RPMI7951 (cell line): ENCODE measurements at places on chromosomes 4 and X.

GRCh38 chrX:151711787-151712186, 4.0 kb upstream of the FATE1 start:
- no peak for DNase-seq

DNA sequence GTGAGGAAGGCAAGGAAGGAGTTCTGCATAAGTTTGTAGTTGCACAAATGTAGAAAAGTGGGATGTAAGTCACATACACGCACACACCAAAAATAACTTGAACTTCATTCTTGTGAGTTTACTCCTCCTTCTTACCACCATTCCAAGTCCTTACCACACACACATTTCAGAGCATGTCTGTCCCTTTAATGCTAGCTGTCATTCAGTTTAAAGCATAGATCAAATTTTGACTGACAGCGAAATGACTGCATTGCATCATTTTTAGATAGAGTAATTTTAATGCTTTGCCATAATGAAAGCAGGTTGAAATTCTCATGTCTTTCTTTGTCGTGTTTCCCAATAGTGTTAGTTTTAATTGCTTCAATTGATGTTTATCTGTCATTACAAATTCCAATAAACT, 629.6 kb upstream of the HTR2C start:
- DNase-seq: no peak

GRCh38 chr4:137307806-137308205, 224.5 kb downstream of the PCDH18 start:
- DNase-seq: peak; percentile 51

- no peak for DNase-seq
Observed at GRCh38 chr4:123417813-123418212, 21.2 kb downstream of the SPRY1 start.

DNA sequence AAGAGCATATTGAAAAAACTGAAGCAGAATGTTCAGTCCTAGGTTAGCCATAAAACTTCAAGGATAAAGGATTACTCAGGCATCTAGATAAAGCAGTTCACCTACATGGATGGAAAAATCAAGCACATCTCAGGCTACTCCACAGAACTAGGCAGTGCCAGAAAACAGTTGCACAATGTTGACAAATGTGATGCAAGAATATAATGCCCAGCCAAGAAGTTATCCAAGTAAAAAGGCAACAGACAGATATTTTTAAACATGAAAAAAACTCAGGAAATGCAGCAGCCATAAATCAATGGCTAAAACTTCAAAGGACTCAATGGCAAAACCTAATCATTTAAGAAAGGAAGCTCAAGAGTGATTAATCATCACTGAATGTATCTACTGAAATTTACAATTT, 456.0 kb upstream of the FAM241A start:
- peak; percentile 13 for DNase-seq

GRCh38 chr4:11116940-11117339, 311.8 kb downstream of the HS3ST1 start:
- DNase-seq: no peak

DNA sequence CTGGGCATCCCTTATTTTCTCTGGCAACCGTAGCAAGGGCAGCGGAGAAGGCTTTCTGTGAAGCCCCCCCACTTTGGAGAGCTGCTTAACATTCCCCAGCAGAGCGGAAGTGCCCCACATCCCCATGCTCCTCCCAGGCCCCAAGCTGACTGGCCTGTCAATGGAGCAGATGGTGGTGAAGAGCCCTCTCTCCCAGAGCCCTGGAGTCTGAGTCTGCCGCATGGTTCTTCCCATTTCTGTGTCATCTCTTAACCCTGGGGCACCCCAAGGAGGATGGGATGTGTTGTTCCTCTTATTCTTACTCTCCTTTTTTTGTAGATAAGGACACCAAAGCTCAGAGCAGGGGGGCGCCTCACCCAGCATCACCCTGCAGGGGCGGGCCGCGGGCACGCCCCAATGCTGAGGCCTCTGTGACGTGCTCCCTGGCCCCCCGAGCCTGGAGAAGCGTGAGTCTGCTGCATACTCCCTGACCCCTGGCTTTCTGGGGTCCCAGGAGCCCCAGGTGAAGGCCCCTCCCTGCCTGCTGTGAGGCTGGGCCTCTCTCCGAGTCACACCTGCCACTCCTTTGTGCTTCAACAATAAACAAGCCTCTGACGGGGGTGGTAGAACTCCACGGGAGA, 35.9 kb downstream of the ADRA2C start:
- no peak for DNase-seq

GRCh38 chr4:159248384-159249178, 145.7 kb downstream of the RAPGEF2 start:
- peak; percentile 55 for DNase-seq

GRCh38 chrX:27860337-27860736, 52.5 kb downstream of the MAGEB10 start:
- no peak for DNase-seq

GRCh38 chr4:101122019-101122418, 225.3 kb downstream of the PPP3CA start:
- DNase-seq: no peak

GRCh38 chrX:12065251-12065650, 73.0 kb upstream of the FRMPD4 start:
- peak; percentile 42 for DNase-seq

- DNase-seq: peak; percentile 68
Observed at GRCh38 chr4:129095811-129096454, at the start of gene C4orf33. C4orf33 (plus strand) TSS chr4:129096152; CDS start chr4:129102611, 6,459 bp downstream.

DNA sequence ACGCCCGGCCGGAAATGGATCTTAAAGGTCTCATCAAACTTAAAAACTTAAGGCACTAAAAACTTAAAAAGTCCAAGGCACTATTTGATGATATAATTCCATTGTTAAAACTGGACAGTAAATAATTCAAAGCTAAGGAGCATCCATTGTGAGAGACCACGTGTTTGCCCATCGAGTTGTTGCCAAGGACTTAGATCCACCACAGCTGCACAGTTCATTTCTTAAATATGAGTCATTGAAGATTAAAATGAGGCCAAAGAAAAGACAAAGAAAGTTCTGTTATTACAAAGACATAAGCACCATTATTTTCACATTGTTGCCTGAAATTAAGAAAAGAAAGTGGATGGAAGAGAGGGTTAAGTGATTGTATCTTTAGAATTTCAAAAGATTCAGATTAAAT, 411.5 kb upstream of the FTHL17 start:
- DNase-seq: peak; percentile 66

DNA sequence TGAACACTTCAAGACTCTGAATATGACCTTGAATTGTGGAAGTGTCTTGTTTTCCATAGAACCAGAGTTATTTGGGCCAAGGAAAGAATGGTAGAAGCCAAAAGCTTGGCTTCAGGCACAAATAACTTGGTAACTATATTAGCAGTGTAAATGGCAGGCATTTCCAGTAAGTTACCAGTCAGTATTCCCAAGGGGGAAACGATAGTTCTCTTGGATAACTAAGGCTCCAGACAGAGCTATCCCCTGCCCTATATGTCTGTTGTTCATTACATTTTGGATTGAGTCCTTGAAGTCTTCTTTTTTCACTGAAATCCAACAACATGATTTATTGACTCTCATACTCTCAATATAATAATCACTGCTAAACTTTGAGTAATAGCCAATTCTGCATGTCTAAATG, 364.1 kb downstream of the MAGEB5 start:
- DNase-seq: no peak

DNA sequence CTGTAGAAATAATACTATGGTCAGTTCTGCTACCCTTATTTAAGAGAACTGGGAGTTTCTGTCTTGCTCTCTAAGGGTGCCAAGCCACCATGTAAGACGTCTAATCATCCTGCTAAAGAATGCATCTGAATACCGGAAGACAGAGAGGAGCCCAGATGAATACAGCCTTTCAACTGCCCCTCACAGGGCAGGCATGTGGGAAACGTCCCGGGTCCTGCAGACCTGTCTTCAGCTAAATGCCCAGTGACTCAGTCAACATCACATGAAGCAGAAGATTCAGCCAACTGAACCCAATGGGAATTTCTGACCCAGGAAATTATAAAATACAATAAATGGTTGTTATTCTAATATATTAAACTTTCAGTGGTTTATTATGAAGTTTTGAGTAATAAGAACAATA, 2141.0 kb upstream of the AGA start:
- DNase-seq: no peak

DNA sequence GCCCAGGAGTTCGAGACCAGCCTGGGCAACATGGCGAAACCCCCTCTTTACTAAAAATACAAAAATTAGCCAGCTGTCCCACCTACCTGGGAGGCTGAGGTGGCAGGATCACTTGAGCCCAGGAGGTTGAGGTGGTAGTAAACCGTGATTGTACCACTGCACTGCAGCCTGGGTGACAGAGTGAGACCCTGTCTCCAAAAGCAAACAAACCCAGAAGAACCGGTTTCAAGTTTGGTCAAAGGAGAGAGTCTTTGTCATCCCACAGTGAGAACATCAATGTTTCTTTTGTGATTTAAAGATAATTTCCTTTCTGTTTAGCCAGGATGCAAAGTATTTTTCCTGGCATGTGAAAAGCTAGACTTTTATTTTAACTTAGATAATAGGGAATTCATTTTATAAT, 26.7 kb downstream of the PDK3 start:
- DNase-seq: no peak

- no peak for DNase-seq
Observed at GRCh38 chr4:126860308-126860707, 772.4 kb upstream of the INTU start.

DNA sequence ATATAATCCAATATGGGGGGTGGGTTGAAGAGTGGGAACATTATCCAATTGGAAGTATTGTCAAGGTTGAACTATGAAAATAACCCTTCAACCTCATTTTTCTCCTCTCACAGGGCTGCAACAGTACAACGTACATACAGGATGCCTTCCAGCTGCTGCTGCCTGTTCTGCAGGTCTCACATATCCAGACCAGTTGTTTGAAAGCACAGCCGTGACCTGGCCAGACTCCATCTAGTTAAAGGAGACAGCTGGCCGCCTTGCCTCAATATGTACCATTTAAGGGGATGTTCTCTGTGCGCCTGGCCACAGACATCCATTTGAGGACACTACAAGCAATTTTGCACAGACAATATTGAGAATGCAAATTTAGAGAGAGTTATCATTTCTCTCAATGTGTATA, 75.7 kb downstream of the FAM114A1 start:
- no peak for DNase-seq

DNA sequence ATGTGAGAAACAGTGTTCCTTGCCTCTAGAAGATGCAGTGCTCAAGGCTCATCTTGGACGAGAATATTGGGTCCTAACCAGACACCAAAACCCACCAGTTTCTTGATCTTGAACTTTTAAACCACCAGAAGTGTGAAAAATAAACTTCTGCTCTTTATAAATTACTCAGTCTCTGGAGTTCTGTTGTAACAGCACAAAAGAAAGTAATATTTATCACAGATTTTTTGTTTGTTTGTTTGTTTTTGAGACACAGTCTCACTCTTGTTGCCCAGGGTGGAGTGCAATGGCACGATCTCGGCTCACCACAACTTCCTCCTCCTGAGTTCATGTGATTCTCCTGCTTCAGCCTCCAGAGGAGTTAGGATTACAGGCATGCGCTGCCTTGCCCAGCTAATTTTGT, 371.1 kb upstream of the NDST4 start:
- no peak for DNase-seq

- DNase-seq: no peak
Observed at GRCh38 chr4:99413140-99413539, 22.0 kb downstream of the ADH7 start.

DNA sequence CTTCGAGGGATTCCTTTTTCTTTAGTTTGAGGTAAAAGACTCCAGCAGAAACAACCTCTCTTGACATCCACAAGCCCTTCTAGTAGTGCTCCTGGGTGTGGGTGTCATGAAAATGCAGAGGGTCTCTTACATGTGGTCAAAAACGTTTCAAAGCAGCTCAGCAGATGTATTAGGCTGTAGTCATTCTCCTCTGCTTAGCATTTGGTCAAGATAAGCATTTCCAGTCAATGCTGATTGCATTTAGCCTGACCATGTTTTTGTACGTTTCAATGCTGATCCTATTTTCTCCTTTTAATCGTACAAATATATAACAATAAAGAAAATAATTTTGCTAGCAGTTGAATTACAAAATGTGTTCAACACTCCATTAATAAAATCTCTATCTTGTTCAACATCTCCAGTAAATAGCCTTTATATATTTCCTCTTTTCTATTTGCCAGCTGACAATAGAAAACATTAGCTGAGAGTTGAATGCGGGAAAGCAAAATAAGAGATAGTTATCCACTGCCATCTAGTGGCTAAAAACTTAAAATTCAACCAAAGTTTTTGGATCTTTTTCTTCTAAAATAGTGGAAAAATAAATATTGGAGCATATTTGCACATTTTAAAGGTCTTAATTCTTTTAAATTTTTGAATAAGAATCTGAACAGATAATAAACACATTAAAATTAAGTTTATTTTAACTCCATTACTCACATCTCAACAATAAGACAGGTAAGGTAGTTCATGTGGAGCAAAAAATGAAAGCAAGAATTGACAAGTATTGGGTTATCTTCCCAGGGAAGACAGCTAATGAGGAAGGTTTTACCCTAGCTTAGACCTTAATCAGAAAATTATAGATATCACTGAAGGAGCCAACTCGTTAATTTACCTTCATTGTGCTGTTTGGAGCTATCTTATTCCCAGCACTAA, 15.2 kb upstream of the PACRGL start:
- DNase-seq: peak; percentile 23

DNA sequence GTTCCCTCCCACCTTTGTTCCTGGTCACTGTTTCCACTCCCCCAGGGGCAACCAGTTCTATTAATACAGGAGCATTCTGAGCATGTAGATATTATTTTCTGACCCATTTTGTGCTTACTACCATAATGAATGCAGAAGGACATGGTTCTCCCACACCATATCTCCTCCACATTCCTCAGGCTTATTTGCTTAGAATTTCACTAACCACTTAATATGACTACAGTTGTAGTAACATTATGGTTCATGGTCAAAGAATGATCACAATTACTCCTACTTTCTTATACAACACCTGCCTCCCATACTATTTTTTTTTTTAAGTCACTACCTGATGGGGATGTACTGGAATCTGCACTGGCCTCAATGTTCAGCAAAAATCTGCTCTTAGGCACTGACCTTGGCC, 7.5 kb upstream of the FAM184B start:
- DNase-seq: no peak

DNA sequence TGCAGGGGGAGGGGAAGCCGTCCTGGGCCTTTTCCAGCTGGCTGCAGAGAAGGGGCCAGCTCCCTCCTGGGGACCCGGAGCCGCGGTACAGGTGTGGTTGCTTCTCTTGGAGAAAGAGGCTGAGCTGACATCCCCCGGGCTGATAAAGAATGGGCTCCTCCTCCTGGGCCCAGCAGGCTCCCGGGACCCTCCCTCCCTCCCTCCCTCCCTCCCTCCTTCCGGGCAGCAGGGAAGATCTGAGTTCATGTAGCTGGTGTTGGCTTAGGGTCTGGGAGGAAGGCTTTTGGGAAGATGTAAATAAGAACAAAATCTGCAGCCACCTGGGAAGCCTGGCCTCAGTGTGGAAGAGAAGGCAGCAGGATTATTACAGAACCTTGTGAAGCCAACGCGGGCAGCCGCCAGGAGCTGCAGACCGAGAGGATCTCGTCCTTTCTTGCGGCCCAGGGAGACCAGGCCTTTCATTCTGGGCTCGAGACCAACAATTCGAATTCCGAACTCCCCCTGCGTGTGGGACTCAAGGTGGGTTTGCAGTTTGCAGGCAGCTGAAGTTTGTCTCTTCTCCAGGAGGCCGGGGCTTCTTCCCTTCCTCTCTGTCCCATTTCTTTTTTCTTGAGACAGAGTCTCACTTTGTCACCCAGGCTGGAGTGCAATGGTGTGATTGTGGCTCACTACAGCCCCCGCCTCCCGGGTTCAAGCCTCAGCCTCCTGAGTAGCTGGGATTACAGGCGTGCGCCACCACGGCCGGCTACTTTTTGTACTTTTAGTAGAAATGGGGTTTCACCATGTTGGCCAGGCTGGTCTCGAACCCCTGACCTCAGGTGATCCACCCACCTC, at the start of gene PLCXD1:
TSS of gene PLCXD1 (plus strand) at position 216 of the 834 bp plus-strand sequence. CDS start 2,807 bp downstream, outside the sequence.
- DNase-seq: no peak

- peak; percentile 29 for DNase-seq
Observed at GRCh38 chr4:124953061-124953460, 240.5 kb upstream of the ANKRD50 start.
